Right cardiac atrium (tissue), 5 donors: ENCODE measurements at places on chromosomes 12 and 14. TPM values are rescaled to one million over a fixed set of nuclear protein-coding genes. Genes with fewer than 3 reads are reported as not detected.

MAP1LC3B2 gene
- polyA plus RNA-seq = 2.9 TPM

CD163L1 gene
- polyA plus RNA-seq = 0.66 TPM

MUCL1 gene
- 1.5 TPM for polyA plus RNA-seq

RASSF9 gene
- polyA plus RNA-seq = 0.95 TPM

KRT85 gene
- polyA plus RNA-seq = not detected

KLRC2 gene
- 0.07 TPM for polyA plus RNA-seq

OR4E2 gene
- polyA plus RNA-seq = not detected

NGDN gene
- 26.8 TPM for polyA plus RNA-seq

KRT74 gene
- 0.14 TPM for polyA plus RNA-seq

CFL2 gene
- polyA plus RNA-seq = 326 TPM

DNAH10 gene
- polyA plus RNA-seq = 0.11 TPM

CFAP251 gene
- 0.54 TPM for polyA plus RNA-seq

SERPINA4 gene
- not detected for polyA plus RNA-seq

PLEK2 gene
- 0.34 TPM for polyA plus RNA-seq

RPS6KL1 gene
- polyA plus RNA-seq = 10.5 TPM

ANKS1B gene
- polyA plus RNA-seq = 0.43 TPM

KRR1 gene
- 7.3 TPM for polyA plus RNA-seq

NAV3 gene
- 2.0 TPM for polyA plus RNA-seq

DDN gene
- 1.6 TPM for polyA plus RNA-seq

ETFRF1 gene
- 76.0 TPM for polyA plus RNA-seq

ASB2 gene
- polyA plus RNA-seq = 112 TPM

NGB gene
- not detected for polyA plus RNA-seq

SLC22A17 gene
- polyA plus RNA-seq = 47.2 TPM

ANO2 gene
- 7.0 TPM for polyA plus RNA-seq

PXN gene
- polyA plus RNA-seq = 77.3 TPM

C12orf60 gene
- 3.8 TPM for polyA plus RNA-seq

SLC6A12 gene
- 0.20 TPM for polyA plus RNA-seq

XPOT gene
- polyA plus RNA-seq = 8.9 TPM

RXYLT1 gene
- 12.6 TPM for polyA plus RNA-seq

EID3 gene
- polyA plus RNA-seq = 1.5 TPM

CBLN3 gene
- 1.3 TPM for polyA plus RNA-seq

SPX gene
- 9.6 TPM for polyA plus RNA-seq

WNT1 gene
- not detected for polyA plus RNA-seq

GPR84 gene
- polyA plus RNA-seq = 0.20 TPM

PTPRO gene
- 0.20 TPM for polyA plus RNA-seq

CMKLR1 gene
- polyA plus RNA-seq = 1.6 TPM

IAPP gene
- not detected for polyA plus RNA-seq

PRR4 gene
- polyA plus RNA-seq = 2.4 TPM

CCDC198 gene
- polyA plus RNA-seq = not detected

SMIM41 gene
- 0.61 TPM for polyA plus RNA-seq

SDR9C7 gene
- 0.05 TPM for polyA plus RNA-seq

SCAF11 gene
- 23.5 TPM for polyA plus RNA-seq

CPNE8 gene
- polyA plus RNA-seq = 14.1 TPM

PLBD1 gene
- 12.7 TPM for polyA plus RNA-seq

CCNT1 gene
- polyA plus RNA-seq = 3.9 TPM

UNG gene
- polyA plus RNA-seq = 10.3 TPM

KRT1 gene
- polyA plus RNA-seq = not detected

RNASE9 gene
- polyA plus RNA-seq = not detected

TUBA1B gene
- polyA plus RNA-seq = 395 TPM

NEUROD4 gene
- polyA plus RNA-seq = not detected

EML5 gene
- polyA plus RNA-seq = 0.14 TPM
